ENCODE measurements at places on chromosomes 3 and 15. TPM values are rescaled to one million over a fixed set of nuclear protein-coding genes. Genes with fewer than 3 reads are reported as not detected.

DNA sequence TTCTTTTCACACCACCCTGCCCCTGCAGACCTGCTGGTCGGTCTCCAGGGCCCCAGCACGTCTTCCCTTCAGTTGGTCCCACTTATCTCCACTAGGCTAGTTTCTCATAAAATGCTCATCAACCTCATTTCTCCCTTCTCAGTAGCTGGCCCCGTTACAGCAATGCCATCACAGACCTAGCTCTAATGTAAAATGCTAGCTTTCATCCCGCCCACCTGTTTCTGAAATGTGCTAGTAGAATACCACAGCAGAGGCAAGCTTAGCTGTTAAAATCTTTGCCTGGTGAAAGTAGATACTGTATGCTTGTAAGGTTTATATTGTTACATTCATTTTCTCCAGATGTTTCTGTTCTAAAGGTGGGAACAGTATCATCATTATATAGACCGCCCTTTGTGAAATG lies 13.1 kb downstream of the MKRN2OS start:
- DNase-seq, result no peak

DNA sequence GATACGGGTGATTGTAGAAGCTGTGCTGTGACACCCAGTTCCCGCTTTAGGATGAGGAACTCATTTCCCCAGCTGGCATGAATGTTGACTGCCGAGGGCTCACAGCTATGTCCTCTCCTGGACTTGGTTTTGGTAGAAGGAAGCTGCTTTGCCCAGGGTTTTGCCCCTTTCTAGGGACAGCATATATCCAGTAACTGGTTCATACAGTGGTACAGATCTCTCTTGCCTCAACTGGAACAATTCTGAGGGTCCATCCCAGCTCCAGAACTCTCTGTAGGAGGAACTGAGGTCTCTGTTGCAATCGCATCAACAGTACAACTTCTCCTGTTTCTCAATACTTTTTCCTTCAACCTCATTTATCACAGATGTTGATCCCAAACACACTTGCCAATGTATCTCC lies 54.5 kb upstream of the FNDC3B start:
- DNase-seq, result no peak

- no peak for DNase-seq
These were observed 39.7 kb downstream of the SENP2 start for GRCh38 chr3:185625784-185626183.

DNA sequence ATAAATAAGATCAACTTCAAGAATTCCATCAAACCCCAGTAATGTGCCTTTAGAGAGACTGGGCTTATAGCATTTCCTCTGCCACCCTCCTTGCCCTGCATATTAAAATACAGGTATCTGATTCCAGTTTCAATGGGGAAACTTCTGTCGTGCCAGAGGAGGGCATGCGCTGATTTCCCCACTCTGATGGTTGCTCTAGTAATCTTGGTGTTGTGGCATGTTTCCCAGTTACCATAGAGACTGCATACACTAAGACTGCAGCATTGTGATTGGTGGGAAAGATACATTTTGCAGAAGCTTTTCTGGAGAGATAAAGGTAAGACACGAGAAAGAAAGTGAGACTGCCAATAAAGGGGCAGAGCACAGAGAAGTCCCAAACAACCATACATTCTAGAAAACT lies 225.6 kb downstream of the TIGIT start:
- peak; percentile 46 for DNase-seq

GRCh38 chr3:186534113-186534669 lies 10.0 kb downstream of the CRYGS start:
- DNase-seq, result no peak

The CADPS gene
- 39.3 TPM for total RNA-seq

The DGKG gene
- 10.8 TPM for total RNA-seq

The CLDN16 gene
- not detected for total RNA-seq

The SPESP1 gene
- total RNA-seq, result 10.8 TPM

Data from right cardiac atrium (tissue), 5 donors.